Type B pancreatic cell (in vitro differentiated cells): ENCODE measurements at places on chromosomes 2 and 18. TPM values are rescaled to one million over a fixed set of nuclear protein-coding genes. Genes with fewer than 3 reads are reported as not detected.

The PLGLB2 gene
- total RNA-seq = 3.4 and 5.1 TPM in 2 replicates

The ANKRD23 gene
- total RNA-seq = 6.1 and 8.1 TPM in 2 replicates

The REG3G gene
- 0.33 and 0.87 TPM in 2 replicates for total RNA-seq

The ANKRD44 gene
- total RNA-seq = 3.1 and 14.2 TPM in 2 replicates

The ANKRD39 gene
- 16.6 and 17.7 TPM in 2 replicates for total RNA-seq

The RESP18 gene
- not detected in 2 replicates for total RNA-seq

The ACADL gene
- total RNA-seq = 1.7 and 2.1 TPM in 2 replicates

DNA sequence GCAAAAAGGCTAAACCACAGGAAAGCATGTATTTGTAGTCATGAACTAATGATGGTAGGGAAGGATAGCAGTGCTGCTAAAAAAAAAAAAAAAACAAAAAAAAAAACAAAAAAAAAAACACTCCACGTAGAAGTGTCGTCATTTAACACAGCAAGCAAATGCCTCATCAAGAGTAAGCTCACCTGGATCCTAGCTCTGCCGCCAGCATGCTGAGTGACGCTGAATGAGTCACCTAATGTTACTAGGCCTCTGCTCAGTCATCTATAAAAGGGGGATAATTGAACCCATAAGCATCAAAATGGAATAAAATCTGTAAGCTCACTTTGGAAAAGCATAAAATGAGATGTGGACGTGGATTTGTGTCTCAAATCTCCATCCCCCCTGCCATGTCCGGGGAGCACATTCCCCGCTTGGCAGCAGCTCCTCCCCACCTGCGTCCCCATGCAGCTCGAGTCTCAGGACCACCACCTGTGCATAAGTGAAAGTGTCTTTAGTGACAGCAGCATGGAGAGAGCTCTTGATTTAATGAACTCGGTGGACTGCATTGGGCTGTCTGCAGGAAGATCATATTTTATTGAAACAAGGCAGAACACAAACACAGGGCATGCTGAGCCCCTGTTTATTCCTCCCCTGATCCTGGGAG lies 427.5 kb downstream of the LRATD1 start:
- H3K4me1 ChIP-seq = peaks cover 26% of the 10 kb centered on the region
- DNase-seq = no peak
- no peak overlapping the region for H3K4me3 ChIP-seq
- no peak overlapping the region for H3K27ac ChIP-seq
- H3K36me3 ChIP-seq = no peaks in the 10 kb centered on the region

GRCh38 chr18:41378598-41378997 lies 576.4 kb upstream of the PIK3C3 start:
- no peak overlapping the region for H3K4me3 ChIP-seq
- DNase-seq = no peak
- no peak overlapping the region for H3K27ac ChIP-seq
- no peaks in the 10 kb centered on the region for H3K27me3 ChIP-seq
- H3K36me3 ChIP-seq = peaks cover under 1% of the 10 kb centered on the region
- peaks cover 3% of the 10 kb centered on the region for H3K4me1 ChIP-seq

DNA sequence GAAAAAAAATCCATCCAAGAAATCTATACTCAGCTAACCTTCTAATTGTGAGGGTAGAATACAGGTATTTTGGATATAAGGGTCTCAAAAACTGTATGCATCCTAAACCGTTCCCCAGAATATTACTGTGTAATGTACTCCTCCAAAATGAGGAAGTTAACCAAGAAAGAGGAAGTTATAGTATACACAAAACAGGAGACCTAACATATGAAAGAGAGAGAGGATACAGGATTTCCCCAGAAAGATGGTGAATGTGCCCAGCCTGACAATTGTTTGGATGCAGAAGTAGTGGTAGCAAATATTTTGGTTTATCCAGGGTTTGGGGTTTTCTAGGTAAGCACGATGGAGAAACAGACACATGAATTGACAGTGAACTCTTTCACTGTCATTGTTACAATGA lies 50.6 kb downstream of the GALNT3 start:
- H3K36me3 ChIP-seq = peaks cover 3% of the 10 kb centered on the region
- H3K27me3 ChIP-seq = no peaks in the 10 kb centered on the region
- no peak overlapping the region for H3K27ac ChIP-seq
- H3K4me3 ChIP-seq = no peak overlapping the region

DNA sequence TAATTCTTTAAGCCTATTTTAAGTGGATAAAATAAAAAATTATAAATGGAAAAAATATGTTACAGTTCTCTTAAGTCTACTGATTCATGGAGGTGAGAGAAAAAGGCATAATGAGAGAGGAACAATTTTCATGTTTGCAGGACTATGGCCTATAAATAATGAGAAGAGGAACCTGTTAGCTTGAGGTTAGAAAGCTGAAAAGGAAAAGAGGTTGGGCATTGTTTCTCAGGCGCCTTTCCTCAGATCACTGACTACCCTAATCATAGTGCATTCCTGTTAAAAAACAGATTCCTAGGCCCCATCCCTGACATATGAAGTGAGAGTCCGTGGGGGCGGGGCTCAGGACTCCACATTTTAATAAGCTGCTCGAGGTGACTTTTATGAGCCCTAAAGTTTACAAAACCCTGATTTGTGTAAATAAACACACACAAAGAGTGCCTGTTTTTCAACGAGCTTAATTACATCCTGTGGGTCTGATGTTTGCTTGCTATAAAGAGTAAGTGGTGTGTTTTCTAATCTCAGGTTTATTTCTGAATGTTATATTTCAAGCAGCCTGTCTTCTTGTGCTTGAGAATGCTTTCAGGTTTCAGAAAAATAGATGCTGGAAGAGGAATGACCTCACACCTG lies 335.5 kb downstream of the CLIP4 start:
- no peak overlapping the region for H3K4me3 ChIP-seq
- peaks cover 2% of the 10 kb centered on the region for H3K27me3 ChIP-seq
- H3K4me1 ChIP-seq = peaks cover 39% of the 10 kb centered on the region
- H3K27ac ChIP-seq = no peak overlapping the region
- DNase-seq = no peak

- H3K4me3 ChIP-seq = no peak overlapping the region
- H3K36me3 ChIP-seq = no peaks in the 10 kb centered on the region
- no peaks in the 10 kb centered on the region for H3K27me3 ChIP-seq
Observed at GRCh38 chr2:12852135-12852534, 135.4 kb downstream of the TRIB2 start.

DNA sequence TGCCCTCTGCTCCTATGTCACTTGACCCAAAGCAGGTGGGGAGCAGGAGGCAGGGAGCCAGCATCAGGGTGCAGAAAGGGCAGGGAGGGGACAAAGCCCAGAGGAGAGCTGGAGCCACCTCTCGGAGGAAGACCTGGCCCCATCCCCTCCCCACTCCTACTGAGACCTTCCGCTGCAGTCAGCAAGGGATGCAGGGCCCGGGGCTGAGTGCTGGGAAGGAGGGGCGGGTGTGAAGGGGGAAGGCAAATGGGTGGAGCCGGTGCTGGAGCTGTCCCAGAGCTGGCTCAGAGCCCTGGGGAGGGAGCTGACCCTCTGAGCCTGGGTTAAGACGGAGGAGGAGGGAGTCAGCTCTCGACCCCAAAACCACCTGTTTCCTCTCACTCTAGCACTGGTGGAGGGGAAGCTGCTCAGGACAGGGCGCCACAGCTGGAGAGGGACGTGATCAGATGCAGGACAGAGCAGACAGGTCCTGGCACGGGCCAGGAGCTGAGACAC lies 33.8 kb downstream of the HS1BP3 start:
- H3K27me3 ChIP-seq = no peaks in the 10 kb centered on the region
- peaks cover 32% of the 10 kb centered on the region for H3K4me1 ChIP-seq
- no peak overlapping the region for H3K4me3 ChIP-seq
- peak overlapping the region; percentile 48 for H3K27ac ChIP-seq
- DNase-seq = no peak
- peaks cover 6% of the 10 kb centered on the region for H3K36me3 ChIP-seq

DNA sequence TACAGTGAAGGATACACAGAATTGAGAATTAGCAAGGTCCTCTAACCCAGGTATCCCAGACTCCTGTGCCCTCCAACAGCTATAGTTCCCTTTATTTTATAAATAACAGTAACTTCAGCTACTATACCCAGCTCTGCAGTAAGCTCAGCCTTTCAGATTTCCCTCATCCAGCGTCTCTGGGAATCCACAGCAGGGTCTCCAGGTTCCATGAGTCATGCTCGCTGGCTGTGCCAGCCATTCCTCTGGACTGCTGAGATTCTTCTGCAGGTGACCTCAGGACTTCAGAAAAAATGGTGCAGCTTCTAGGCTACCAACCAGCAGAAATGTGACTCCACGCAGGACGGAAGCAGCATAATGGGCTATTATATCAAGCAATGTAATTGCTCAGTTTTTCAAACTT lies 419.3 kb downstream of the ZNF516 start:
- no peak for DNase-seq
- H3K27ac ChIP-seq = no peak overlapping the region
- H3K36me3 ChIP-seq = no peaks in the 10 kb centered on the region
- H3K27me3 ChIP-seq = no peaks in the 10 kb centered on the region
- no peak overlapping the region for H3K4me3 ChIP-seq

- H3K4me1 ChIP-seq = no peaks in the 10 kb centered on the region
- H3K4me3 ChIP-seq = no peak overlapping the region
- no peaks in the 10 kb centered on the region for H3K27me3 ChIP-seq
- no peak for DNase-seq
Observed at GRCh38 chr2:58939388-58939787, 698.3 kb upstream of the FANCL start.

DNA sequence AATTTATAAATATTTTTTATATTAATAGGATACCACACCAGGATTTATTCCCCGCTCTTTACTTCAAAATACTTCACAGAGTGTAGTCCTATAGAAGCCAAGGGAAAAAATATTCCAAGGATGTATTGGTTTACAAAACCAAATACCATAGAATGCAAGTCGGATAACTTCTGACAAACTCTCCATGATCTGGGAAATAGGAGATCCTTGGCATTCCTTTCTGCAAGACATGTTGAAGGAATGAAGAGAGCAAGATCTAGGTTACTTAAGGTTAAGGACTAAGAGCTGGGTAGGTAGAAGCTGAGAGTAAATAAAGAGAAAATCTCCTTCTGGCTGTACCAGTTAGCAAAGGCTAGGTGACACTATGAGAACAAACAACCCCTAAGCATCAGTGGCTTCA lies 141.2 kb downstream of the LRATD1 start:
- no peak for DNase-seq
- H3K4me1 ChIP-seq = no peaks in the 10 kb centered on the region
- no peak overlapping the region for H3K27ac ChIP-seq
- peaks cover 4% of the 10 kb centered on the region for H3K27me3 ChIP-seq
- no peak overlapping the region for H3K4me3 ChIP-seq

DNA sequence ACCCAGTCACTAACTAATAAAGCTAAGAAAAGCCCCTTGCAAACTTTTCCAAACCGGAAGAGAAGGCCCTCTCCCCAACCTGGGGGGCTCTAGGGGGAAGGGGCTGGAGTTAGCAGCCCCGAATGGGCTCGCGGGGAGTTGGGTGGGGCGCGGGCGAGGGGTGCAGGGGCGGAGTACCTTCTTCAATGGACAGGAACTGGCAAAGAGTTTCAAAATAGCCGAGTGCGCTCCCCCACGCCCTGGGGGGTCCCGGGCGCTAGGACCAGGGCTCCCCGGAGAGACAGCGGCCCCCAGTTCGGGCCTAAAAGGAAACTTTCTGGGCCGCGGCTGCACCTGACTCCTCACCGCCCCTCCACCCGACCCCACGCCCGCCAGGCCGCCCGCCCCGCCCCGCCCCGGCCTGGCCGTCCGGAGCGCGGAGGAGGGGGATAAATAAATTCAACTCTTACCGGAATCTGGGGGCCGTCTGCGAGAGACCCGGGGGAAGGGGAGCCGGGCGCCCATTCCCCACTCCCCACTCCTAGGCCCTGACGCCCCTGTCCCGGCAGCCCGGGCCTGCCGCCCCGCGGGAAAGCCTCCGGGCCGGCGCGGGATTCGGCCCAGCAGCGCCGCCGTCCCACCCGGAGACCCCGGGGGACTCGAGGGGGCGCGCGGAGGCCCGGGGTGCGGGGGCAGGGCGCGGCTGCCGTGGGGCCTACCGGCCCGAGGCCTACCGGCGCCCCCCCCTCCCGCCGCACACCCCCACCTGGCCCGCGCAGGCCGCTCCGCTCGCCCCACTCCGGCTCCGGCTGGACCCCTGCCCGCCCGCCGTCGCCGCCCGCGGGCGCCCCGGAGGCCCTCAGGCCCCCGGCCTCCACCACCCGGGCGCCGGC lies 868 bp downstream of the INO80D start:
- H3K4me1 ChIP-seq = peaks cover 28% of the 10 kb centered on the region
- peaks cover 8% of the 10 kb centered on the region for H3K36me3 ChIP-seq
- DNase-seq = peak; percentile 70
- peak overlapping the region; percentile 100 for H3K27ac ChIP-seq

DNA sequence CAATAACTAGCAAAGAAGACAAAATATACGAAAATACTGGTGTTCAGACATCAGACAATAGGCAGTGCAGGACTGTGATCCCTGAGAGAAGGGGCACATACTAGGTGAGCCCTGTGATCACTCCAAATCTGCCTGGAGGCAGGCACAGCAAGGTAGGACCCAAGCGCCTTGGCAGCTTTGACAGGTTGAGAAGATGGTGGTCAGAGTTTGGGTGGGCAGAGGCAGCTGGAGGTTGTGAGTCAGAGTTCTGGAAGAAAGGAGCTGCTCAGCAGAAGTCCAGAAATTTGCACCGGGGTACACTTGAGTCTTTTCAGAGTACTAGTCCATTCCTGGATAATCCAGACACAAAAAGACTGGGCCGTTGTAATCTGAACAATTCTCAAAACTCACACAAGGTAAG lies 14.0 kb downstream of the KIF1A start:
- H3K27me3 ChIP-seq = no peaks in the 10 kb centered on the region
- no peak overlapping the region for H3K27ac ChIP-seq
- DNase-seq = no peak
- no peaks in the 10 kb centered on the region for H3K4me1 ChIP-seq

DNA sequence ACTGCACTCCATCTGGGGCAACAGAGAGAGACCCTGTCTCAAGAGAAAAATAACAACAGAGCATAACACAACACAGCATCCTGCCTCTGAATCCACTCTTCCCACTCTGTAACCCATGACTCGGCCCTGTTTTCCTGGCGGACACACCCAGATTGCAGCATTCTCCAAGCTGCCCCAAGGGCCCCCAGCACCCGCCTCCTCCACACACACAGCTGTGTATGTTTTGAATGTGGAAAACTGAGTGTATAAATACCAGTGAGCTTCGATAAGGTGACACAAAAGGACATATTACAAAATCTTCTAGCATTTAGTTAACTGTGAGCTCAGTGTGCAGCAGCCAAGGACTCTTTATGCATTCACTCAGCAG lies 13.0 kb downstream of the IMPA2 start:
- peak overlapping the region; percentile 45 for H3K27ac ChIP-seq
- H3K36me3 ChIP-seq = no peaks in the 10 kb centered on the region
- H3K4me3 ChIP-seq = peak overlapping the region; percentile 24
- no peak for DNase-seq

DNA sequence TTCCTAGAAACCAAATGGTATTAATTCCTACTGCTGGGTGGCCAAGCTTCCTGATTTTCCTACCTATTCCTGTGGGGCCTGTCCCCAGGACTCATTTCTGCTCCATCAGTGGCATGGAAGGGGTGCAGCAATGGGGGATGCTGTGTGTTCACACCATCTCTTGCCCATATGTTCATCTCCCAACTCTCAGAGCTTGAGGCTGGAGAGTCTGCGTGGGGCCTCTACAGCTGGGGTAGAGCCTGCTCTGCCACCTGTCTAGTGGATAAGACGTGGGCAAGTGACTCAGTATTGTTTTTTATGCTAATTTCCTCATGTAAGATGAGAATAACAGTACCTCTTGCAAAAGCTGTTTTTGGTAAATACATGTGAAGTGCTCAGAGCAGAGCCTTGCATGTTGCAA lies 149.8 kb downstream of the ACTR3 start:
- H3K4me3 ChIP-seq = no peak overlapping the region
- no peaks in the 10 kb centered on the region for H3K36me3 ChIP-seq
- H3K4me1 ChIP-seq = no peaks in the 10 kb centered on the region
- DNase-seq = no peak
- H3K27ac ChIP-seq = no peak overlapping the region
- H3K27me3 ChIP-seq = peaks cover 4% of the 10 kb centered on the region
